RWPE1 (cell line): ENCODE measurements at places on chromosomes 5 and 9.

- no peak for DNase-seq
Measured at GRCh38 chr5:139565411-139566305, 4.5 kb downstream of the UBE2D2 start.

- no peak for DNase-seq
Measured at GRCh38 chr5:131671994-131672655, 37.1 kb upstream of the RAPGEF6 start.

DNA sequence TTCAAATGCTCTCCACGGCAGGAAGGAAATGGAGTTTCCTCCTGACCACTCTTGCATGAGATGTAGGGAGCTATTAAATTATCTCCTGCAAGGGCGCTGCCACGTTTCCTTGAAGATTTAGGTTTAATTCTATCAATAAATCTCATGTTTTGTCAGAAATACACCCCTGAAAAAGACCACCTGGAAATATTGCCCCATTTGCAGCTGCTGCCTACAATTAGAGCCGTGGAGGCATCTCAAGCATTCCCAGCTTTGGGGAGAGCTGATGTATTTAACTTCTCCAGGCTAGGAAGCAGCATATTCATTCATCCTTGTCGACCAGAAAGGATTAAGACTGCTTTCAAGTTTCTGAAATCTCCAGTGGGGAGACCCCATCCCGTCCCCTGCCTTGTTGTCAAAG, 40.5 kb downstream of the CCNJL start:
- DNase-seq, result no peak

DNA sequence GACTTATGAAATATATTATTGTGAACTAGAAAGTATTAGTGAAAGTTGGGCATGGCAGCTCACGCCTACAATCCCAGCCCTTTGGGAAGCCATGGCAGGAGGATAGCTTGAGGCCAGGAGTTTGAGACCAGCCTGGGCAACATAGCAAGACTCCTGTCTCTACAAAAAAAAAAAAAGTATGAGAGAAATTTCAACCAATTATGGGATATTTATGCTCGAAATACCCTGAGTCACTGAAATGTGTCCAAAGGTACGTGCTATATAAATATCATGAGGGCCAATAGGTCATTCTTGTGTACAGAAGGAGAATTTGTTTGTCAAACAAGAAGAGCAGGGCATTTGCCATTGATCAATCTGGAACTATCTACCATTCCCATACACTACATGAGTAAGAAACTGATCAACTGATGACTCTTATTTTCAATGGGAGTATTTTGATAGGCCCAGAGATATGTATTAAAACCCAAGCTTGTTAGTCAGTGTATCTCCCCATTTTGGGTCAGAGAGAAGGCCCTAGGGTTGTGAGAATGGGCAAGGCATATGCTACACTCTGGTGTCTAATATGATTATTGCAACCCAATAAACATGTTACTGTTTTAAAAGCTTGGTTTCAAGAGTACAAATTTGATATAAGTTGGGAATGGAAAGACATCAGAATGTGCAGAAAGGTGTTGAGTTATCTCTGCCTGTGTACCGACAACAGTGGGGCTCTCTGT, 21.7 kb upstream of the HOMER1 start:
- DNase-seq, result no peak

- no peak for DNase-seq
Measured at GRCh38 chr5:133109655-133110483, 58.1 kb downstream of the HSPA4 start.

- no peak for DNase-seq
Measured at GRCh38 chr9:124248066-124248465, 9.7 kb upstream of the NEK6 start.

DNA sequence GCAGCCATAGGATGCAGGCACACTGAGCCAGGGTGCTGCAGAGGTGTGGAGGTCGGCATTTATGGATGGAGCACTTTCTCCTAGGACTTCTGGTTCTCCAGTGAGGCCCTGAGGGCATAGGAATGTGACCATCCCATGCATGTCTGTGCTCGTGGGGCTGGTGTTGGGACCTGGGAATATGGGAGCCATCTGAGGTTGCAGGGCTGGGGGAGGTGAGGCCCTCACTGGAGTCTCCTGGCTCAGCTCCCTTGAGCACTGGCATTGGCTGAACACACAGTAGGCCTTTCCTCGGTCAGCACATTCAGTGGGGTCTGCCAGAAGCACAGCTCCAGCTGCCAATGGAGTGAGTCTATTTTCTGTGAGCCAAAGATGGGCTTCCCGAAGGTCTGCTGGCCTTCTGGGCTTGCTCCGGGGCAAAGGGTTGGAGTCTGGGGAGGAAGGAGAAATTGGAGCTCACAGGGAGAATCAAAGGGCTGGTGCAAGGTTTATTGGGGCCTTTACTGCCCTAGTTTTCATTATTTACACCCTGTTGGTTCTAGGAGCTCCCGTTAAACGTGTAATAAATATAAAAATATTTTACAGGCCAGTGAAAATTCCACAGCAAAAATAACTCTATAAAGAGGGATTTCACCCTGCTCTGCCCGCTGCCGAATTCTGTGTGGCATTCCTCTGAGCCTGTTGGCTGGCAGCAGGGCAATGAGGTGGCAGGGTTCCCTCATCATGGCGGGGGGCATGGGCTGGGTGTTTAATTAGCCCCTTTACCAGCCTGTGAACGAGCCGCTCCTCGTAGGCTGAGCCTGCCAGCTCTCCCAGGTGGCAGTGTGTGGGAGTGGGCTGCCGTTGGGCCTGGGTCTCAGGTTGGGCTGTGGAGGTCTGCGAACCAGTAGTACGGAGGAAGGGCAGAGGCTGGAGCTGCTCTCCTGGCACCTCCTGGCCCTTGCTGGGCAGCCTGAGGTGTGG, 31.6 kb upstream of the PITX1 start:
- no peak for DNase-seq

- DNase-seq, result no peak
Measured at GRCh38 chr9:69391487-69391886, 66.5 kb downstream of the ENTREP1 start.

- no peak for DNase-seq
Measured at GRCh38 chr9:133729617-133730281, 8.4 kb downstream of the SARDH start.

DNA sequence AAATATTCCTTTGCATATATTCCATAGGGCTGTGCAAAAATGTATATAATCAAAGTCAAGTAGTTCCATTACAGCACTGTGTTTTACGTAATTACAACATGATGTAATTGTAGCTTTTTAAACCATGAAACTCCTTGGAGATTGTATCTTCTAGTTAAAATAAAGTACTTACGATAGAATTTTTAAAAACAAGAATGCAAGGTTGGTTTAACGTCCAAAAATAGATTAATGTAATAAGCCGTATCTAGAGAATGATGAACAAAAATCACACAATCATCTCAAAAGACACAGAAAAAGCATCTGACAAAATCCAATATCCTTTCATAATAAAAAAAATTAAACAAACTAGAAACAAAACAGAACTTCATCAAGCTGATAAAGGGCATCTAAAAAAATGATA, 86.2 kb downstream of the DENND1A start:
- no peak for DNase-seq

- DNase-seq, result no peak
Measured at GRCh38 chr9:81980568-81980967, 8.0 kb upstream of the SPATA31D1 start.

DNA sequence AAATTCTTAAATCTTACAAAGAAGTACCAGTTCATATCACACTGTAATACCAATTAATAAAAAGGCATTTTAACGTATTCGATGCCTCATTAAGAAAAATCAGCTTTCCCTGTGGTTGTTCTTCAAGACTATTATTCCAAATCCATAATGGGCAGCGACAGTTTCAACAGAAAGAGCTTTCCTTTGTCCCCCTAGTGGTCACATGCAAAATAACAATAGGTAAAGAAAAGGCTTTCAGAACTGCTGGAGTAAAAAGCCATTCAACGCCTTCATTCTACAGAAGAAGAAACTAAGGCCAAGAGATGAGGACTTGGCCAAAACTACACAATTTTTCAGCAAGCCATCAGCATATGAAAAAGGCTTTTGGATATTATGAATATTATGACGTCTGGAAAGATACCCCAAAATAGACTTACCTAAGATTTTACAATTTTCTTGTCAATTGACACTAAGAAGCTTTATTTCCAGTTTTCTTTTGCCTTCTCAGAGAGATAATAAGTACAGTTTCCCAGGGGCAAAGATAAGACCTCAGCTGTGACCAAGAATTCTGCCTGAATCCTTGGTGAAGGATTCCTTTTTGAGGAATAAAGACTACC, 6.7 kb upstream of the CDH6 start:
- DNase-seq, result peak; percentile 29

DNA sequence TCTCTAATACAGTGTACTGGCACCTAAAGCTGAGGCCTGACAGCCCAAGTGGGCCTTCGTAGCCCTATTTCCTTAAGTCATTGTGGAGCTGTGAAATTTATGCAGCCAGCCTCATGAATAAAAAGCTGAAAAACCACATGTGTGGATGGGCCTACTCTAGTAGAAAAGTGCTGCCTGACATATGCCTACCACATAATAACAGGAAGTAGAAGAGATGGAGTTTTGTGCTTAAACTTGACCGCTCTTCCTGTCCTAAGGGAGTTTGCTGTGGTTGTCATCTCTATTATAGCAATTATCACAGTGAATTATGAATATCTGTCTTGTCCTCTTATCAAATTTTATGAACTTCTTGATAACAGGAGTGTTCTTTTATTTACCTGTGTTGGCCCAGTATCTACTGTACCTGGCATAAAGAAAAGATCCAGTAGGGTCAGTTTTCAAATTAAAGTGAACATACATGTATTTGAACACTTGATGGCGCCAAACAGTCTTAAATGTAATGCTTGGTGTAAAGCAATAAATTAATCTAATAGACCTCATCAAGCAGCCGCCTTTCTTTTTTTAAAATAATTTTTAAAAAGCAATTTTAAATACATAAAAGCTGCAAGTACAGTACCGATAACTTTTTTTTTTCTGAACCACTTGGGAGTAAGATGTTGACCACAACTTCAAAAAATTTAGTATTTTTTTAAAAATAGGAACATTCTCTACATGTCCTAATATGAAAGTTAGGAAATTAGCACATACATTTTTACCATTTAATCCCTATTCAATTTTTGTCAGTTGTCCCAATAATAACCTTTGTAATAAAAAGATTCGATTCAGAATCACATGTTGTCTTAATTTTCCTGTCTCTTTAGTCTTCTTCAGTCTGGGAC, 51.0 kb downstream of the FKTN start:
- peak; percentile 74 for DNase-seq

DNA sequence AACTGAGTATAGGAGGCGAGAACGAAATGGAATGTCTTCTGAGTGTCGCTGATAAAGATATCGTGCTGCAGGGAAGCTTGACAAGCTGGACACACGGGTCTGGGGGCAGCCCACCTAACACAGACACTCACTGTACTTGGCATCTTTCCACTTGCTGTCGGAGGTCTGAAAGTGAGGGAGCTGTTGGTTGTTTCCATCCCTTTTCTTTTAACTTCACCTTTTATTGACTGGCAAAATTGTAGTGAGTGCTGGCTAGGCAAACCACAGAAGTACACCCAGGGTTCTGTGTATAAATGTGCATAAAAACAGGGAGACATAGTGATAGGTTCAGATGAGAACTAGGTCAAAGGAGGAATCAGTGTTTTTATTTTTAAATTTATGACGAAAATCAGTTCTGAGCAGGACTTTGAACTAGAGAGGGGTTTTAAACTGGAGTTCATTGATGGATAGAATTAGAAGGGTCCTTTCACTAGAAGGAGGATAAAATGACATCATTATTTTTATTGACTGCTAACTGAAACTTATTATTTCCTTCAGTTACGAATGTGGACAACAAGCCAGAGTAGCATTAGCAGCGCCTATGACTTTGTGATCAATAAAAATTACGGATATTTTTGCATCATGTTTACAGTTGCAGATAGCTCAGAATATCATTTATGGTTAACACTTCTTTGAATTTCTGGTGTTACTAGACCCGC, 817 bp downstream of the GAPVD1 start:
- peak; percentile 29 for DNase-seq

DNA sequence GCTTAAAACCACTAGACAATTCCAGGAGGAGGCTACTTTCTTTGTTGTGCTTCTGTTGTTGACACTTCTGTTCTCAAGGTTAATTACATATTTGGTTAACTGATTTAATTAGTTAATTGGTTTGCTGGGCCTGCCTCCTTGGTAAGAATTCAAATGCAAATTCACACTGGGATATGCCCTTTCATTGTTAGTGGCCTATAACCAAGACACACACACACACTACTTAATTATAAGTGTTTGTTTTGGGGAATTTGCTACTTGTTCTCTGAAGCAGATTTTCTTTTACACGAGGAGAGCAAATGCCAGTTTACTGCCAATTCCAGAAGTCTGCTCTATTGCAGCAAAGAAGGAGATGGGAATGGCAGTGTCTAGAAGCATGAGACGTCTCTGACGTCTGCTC, 101.6 kb upstream of the BASP1 start:
- no peak for DNase-seq

GRCh38 chr9:107523539-107523938, 34.0 kb upstream of the KLF4 start:
- no peak for DNase-seq

DNA sequence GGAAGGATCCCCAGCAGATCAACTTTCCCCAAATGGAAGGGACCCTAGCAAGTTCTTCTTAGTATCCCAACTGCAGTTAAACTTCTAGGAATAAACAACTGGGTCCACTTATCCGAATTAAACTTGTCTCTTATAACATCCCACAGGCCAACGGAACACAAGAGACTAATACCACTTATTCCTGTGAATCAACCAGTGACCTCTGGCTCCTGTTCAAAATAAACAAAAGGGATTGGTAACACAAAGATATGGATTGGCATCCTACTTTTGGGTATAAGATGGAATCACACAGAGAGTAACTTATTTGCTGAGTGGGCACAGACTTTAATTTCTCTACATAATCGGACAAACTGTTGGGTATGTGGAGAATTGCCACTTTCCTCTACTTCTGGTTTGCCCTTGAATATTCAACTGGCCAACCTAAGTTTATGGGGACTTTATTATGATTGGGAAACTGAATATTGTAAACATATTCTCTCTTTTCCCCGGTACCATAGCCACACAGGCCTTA, 12.4 kb upstream of the PAIP1 start:
- no peak for DNase-seq

- DNase-seq, result no peak
Measured at GRCh38 chr5:102036927-102037326, 259.2 kb downstream of the SLCO4C1 start.

GRCh38 chr5:50963971-50964745, 297.7 kb downstream of the PARP8 start:
- no peak for DNase-seq

DNA sequence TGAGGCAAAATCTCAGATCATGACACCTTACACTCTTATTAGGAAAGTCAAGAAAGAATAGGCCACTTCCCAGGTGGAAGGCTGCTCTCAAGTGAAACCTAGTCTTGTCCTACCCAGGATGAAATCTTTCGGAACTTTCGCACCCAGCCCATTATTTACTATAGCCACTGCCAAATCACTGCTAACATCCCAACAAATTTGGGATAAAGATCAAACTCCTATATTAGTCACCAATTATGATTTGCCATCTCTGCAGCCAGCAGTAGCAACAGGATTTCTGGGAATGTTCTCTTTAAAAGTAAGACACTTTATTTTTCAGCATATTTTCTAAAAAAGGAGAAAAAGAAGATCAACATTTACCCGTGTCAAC, 224.6 kb downstream of the GAS1 start:
- no peak for DNase-seq
